Panc1 (cell line): ENCODE measurements at places on chromosomes 11 and 22. TPM values are rescaled to one million over a fixed set of nuclear protein-coding genes. Genes with fewer than 3 reads are reported as not detected.
A peak's percentile ranks its signal among the peaks of the same experiment; 100 is the strongest.

- no peaks in the 10 kb centered on the region for H3K4me1 ChIP-seq
- peaks cover 16% of the 10 kb centered on the region for H3K27me3 ChIP-seq
- no peak within 1 kb of the TSS; the same call in 1 of the 2 replicates for H3K27ac ChIP-seq
- DNase-seq: no peak
- H3K4me3 ChIP-seq: peak within 1 kb of the TSS; percentile 57
- H3K36me3 ChIP-seq: no peaks in the 10 kb centered on the region
Measured at GRCh38 chr11:128890543-128891368, at the start of gene KCNJ5. Gene KCNJ5 (plus strand): TSS chr11:128891356. CDS start chr11:128911274, 19,918 bp downstream.

Gene OVCH2
- not detected for total RNA-seq

- H3K27me3 ChIP-seq: no peaks in the 10 kb centered on the region
- no peak for DNase-seq
- H3K27ac ChIP-seq: no peak overlapping the region
- no peak overlapping the region for H3K4me3 ChIP-seq
Measured at GRCh38 chr11:118522571-118523072, 4.7 kb upstream of the TTC36 start.

Gene OVOL1
- total RNA-seq: 0.23 TPM

DNA sequence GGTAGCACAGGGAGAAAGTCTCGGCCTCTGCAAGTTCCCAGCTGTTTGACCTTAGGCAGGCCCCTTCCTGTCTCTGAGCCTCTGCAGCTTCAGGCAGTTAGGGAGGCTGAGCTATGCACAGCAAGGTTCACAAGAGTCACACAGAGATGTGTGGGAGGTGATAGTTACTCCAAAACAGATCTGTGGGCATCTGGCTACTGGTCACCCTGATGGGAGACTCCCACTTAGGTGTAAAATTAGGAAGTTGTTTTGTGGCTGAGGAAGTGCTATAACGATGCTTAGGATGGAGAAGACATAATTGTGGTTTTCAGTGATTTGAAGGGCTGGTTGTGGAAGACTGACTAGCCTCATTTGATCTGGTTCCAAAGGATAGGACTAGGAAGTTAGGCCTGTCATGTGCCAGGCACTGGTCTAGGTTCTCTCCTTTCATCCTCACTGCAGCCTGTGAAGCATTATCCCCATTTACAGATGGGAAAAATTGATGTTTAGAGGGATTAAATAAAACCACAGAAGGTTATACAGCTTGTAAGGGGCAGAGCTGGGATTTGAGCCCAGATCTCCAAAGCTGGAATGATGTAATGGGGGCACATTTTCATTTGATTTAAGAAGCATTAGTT is 13.5 kb downstream of the ACO2 start:
- H3K4me1 ChIP-seq: peaks cover 37% of the 10 kb centered on the region
- no peak overlapping the region for H3K4me3 ChIP-seq
- H3K36me3 ChIP-seq: no peaks in the 10 kb centered on the region
- H3K27ac ChIP-seq: no peak overlapping the region
- no peak for DNase-seq

- 0 out of 2 replicates have a peak, but pooled peaks cover 3% of the 10 kb centered on the region for H3K4me1 ChIP-seq
- no peak overlapping the region for H3K27ac ChIP-seq
- no peaks in the 10 kb centered on the region; the same call in 1 of the 2 replicates for H3K27me3 ChIP-seq
- H3K36me3 ChIP-seq: no peaks in the 10 kb centered on the region
Measured at GRCh38 chr22:19166421-19166820, 12.1 kb downstream of the SLC25A1 start.

GRCh38 chr11:128022007-128022368 is 565.4 kb downstream of the ETS1 start:
- H3K36me3 ChIP-seq: no peaks in the 10 kb centered on the region
- H3K27me3 ChIP-seq: 0 out of 2 replicates have a peak, but pooled peaks cover 3% of the 10 kb centered on the region
- H3K4me1 ChIP-seq: no peaks in the 10 kb centered on the region

DNA sequence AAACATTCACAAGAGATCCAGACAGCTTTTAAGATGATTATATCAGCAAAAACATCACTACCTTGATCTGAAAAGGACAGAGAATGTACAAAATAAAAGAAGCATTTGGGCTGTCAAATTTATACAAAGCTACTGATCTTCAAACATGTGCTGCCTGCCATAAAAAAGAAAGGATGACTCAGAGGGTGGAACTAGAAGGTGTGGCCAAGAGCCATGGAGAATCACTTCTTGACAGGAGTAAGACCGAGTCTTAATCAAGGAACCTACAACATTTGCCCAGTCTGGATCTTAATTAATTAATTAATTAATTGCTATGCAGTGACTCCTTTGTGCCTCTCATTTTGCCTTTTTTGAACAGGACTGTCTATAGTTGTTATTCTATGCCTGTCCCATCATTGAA is 33.2 kb downstream of the C11orf96 start:
- no peak for DNase-seq
- H3K4me1 ChIP-seq: no peaks in the 10 kb centered on the region
- H3K27ac ChIP-seq: no peak overlapping the region
- H3K27me3 ChIP-seq: peaks cover 8% of the 10 kb centered on the region; the same call in 1 of the 2 replicates
- H3K4me3 ChIP-seq: no peak overlapping the region
- H3K36me3 ChIP-seq: no peaks in the 10 kb centered on the region

- DNase-seq: no peak
- H3K36me3 ChIP-seq: no peaks in the 10 kb centered on the region
- H3K4me3 ChIP-seq: no peak overlapping the region
- H3K4me1 ChIP-seq: no peaks in the 10 kb centered on the region
Measured at GRCh38 chr11:57588046-57588710, 9.3 kb upstream of the SERPING1 start.

- no peak overlapping the region for H3K4me3 ChIP-seq
- DNase-seq: no peak
- H3K4me1 ChIP-seq: no peaks in the 10 kb centered on the region; the same call in 1 of the 2 replicates
Measured at GRCh38 chr22:25451480-25452114, 112.9 kb upstream of the GRK3 start.

Gene DYNC2H1
- 12.4 TPM for total RNA-seq

Gene GVQW3
- total RNA-seq: 3.2 TPM

DNA sequence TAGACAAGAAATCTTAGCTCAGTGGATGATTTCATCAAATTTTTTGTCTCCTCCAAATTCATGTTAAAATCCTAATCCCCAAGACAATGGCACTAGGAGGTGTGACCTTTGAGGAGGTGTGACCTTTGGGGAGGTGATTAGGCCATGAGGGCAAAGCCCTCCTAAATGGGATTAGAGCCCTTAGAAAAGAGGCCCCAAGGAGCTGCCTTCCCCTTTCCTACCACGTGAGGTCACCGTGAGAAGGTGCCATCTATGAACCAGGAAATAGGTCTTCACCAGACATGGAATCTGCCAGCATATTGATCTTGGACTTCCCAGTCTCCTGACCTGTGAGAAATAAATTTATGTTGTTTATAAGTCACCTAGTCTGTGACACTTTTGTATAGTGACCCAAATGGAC is 138.7 kb downstream of the TRIM29 start:
- no peaks in the 10 kb centered on the region for H3K4me1 ChIP-seq
- no peak overlapping the region for H3K4me3 ChIP-seq
- peaks cover 25% of the 10 kb centered on the region for H3K27me3 ChIP-seq
- DNase-seq: no peak

DNA sequence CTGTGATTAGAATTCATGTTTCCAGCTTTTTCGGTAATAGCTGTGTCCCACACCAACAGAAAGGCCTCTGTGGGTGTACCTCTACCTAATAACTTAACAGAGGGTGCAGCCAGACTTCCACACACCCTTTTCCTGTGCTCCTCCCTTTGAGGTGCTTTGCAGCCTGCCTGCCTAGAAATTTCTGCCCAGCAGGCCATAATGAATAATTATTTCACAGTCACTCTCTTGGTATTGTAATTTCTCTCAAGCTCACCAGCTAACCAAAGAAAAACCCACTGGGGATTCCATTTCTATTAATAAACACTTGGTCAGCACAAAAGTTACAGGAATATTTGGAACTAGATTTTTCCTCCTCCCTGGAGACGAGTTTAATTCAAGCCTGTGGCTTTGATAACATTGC is 13.3 kb downstream of the WT1 start:
- no peaks in the 10 kb centered on the region for H3K27me3 ChIP-seq
- no peaks in the 10 kb centered on the region for H3K36me3 ChIP-seq
- H3K27ac ChIP-seq: peak overlapping the region; percentile 65
- peaks cover 18% of the 10 kb centered on the region for H3K4me1 ChIP-seq
- H3K4me3 ChIP-seq: no peak overlapping the region

Gene F2
- total RNA-seq: 0.64 TPM

Gene PRRG4
- 0.87 TPM for total RNA-seq

GRCh38 chr22:35903571-35904335 is 124.9 kb downstream of the RBFOX2 start:
- no peaks in the 10 kb centered on the region; the same call in 1 of the 2 replicates for H3K36me3 ChIP-seq
- peaks cover 7% of the 10 kb centered on the region for H3K4me1 ChIP-seq
- H3K4me3 ChIP-seq: no peak overlapping the region
- H3K27ac ChIP-seq: no peak overlapping the region

Gene DSCAML1
- total RNA-seq: 1.6 TPM

- H3K27ac ChIP-seq: peak within 1 kb of the TSS; percentile 74
- H3K27me3 ChIP-seq: no peaks in the 10 kb centered on the region
- peaks cover 4% of the 10 kb centered on the region; the same call in 1 of the 2 replicates for H3K4me1 ChIP-seq
- peak within 1 kb of the TSS; percentile 21; the same call in 1 of the 2 replicates for H3K4me3 ChIP-seq
Measured at GRCh38 chr22:38981992-38982927, at the start of gene APOBEC3B. Gene APOBEC3B (plus strand): TSS chr22:38982347. CDS start chr22:38982454, 107 bp downstream.

DNA sequence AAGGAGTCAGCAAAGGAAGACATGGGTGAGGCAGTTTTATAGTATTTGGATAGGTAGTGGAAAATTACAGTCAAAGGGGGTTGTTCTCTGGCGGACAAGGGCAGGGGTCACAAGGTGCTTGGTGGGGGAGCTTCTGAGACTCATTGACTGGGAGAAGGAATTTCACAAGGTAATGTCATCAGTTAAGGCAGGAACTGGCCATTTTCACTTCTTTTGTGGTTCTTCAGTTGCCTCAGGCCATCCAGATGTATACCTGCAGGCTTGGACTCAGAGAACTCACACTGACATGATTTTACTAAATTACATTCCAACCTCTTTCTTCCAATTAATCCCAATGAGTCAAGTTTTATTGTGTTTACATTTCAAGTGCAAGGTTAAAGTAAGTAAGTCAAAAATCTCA is 240.5 kb upstream of the API5 start:
- no peaks in the 10 kb centered on the region for H3K27me3 ChIP-seq
- DNase-seq: no peak
- no peaks in the 10 kb centered on the region for H3K36me3 ChIP-seq

Gene PAX6
- total RNA-seq: 0.49 TPM

DNA sequence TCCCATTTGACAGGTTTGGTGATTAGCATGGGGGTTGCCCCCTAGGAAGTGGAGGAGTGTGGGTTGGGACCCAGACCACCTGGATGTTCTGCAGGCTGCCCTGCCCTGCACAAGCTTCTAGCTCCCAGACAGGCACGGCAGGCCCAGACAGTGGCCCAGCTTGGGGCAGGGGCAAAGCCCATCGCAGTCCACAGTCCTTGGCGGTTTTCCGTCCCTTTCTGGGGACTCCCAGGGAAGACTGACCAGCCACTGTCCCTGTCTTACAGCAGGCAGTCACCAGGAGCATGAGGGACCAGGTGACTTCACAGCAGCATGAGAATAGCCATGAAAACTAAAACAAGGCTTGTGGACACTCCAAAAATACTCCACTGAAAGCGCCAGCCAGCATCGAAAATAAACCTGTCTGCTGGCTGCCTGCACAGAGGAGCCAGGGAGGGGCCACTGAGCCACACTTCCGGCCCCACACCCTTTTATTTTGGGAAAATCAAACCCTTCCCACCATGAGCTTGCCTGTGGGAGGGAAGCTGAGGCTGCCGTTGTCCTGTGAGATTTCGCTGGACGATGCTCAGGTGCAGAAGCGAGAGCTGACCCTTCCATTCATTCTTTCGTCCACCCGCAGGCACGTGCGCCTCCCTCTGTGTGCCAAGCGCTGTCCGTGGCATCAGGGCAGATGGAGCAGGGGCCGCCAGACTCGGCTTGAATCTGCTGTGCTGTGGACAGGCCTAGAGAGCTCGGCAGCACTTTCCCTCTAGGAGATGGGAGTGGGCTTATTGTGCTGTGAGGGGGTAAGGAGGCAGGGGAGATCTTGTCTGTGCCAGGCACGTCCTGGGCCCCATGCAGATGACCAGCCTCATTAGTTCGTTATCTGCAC is 28.0 kb downstream of the FADD start:
- no peak overlapping the region for H3K27ac ChIP-seq
- H3K4me3 ChIP-seq: no peak overlapping the region
- H3K27me3 ChIP-seq: no peaks in the 10 kb centered on the region
- H3K36me3 ChIP-seq: no peaks in the 10 kb centered on the region
- no peak for DNase-seq

GRCh38 chr22:33710326-33710725 is 209.9 kb downstream of the LARGE1 start:
- DNase-seq: no peak
- no peaks in the 10 kb centered on the region for H3K4me1 ChIP-seq
- H3K4me3 ChIP-seq: no peak overlapping the region
- no peaks in the 10 kb centered on the region for H3K36me3 ChIP-seq

DNA sequence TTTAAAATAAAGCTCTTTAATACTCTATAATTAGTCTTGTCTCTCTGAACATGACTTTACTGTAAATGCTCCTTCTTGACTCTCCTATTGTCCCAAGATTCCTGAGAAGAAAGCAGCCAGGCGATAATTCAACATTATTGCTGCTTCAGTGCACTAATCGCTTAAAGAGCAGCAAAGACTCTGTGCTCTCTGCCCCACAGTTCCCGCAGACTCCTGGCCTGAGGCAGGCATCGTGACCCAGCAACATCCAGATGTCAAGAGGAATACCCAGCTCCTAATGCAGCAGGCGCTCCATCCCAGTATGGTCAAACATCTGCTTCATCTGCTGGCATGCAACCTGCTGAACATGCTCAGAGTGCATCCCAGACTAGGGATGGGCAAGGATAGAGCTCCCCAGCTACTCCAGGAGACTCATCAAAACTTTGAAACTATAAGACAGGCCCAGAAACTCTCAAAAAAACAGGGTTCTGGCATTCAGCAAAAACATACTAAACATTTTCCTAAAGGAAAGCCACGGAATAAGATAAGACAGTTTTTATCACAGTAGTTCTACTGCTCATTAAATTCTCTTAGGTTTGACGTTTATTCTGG is 270.0 kb downstream of the SOX6 start:
- H3K27me3 ChIP-seq: no peaks in the 10 kb centered on the region
- no peak overlapping the region for H3K27ac ChIP-seq
- no peaks in the 10 kb centered on the region for H3K4me1 ChIP-seq
- DNase-seq: no peak

Gene NCR3LG1
- total RNA-seq: 8.6 TPM

Gene ENTHD1
- not detected for total RNA-seq

DNA sequence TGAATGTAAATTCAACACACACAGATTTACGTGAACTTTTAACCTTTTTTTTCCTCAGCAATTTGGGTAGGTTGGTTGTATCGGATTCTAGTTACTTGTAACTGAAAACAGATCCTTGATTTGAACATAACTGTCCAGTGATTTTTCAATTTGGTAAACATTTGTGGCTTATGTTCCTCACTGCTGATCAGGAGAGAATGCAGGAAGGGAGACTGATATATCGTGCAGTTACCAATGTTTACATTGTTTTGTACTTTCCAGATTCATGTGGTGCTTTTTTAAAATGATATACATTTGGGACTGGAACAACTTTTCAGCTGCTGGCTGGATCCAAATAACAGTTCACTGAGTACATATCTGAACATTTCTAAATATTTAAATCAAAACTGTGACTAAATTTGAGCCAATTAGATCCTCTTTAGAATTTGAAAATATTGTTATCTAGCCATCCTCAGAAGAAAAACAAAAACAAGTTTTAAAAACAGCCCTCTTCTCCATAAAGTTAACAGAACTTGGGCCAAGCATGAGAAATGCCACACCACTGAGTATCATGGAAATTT is 84.3 kb upstream of the MTMR2 start:
- H3K27me3 ChIP-seq: no peaks in the 10 kb centered on the region
- DNase-seq: no peak
- H3K4me3 ChIP-seq: no peak overlapping the region
- 0 out of 2 replicates have a peak, but pooled peaks cover 9% of the 10 kb centered on the region for H3K4me1 ChIP-seq
